ENCODE measurements at places on chromosomes 2 and 18. TPM values are rescaled to one million over a fixed set of nuclear protein-coding genes. Genes with fewer than 3 reads are reported as not detected.
A peak's percentile ranks its signal among the peaks of the same experiment; 100 is the strongest.

The HOXD9 gene
- 12.5 TPM for total RNA-seq

The GCG gene
- total RNA-seq = not detected

The VWA3B gene
- not detected for total RNA-seq

The PRKAG3 gene
- not detected for total RNA-seq

The EGR4 gene
- total RNA-seq = not detected

The NPPC gene
- not detected for total RNA-seq

The NEU4 gene
- total RNA-seq = 0.32 TPM

The RASGRP3 gene
- total RNA-seq = 12.7 TPM

The FAP gene
- total RNA-seq = 2.4 TPM

The STK39 gene
- 2.9 TPM for total RNA-seq

The EPB41L5 gene
- total RNA-seq = 17.2 TPM

The TGOLN2 gene
- 143 TPM for total RNA-seq

The LRATD1 gene
- 5.0 TPM for total RNA-seq

The TCF23 gene
- 0.35 TPM for total RNA-seq

- H3K36me3 ChIP-seq = no peaks in the 10 kb centered on the region
- no peak for DNase-seq
- no peak overlapping the region for H3K4me3 ChIP-seq
- H3K27ac ChIP-seq = no peak overlapping the region
- H3K4me1 ChIP-seq = peaks cover 9% of the 10 kb centered on the region
Measured at GRCh38 chr2:45607701-45608100, 3.4 kb downstream of the SRBD1 start.

DNA sequence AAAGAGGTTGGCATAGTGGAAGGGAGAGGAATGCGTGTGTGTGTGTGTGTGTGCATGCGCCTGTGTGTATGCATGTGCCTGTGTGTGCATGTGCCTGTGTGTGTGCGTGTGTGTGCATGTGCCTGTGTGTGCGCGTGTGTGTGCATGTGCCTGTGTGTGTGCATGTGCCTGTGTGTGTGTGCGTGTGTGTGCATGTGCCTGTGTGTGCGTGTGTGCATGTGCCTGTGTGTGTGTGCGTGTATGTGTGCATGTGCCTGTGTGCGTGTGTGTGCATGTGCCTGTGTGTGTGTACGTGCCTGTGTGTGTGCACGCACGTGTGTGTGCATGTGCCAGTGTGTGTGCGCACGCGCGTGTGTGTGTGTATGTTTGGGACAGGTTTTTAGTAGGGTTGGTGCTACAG, 205.1 kb downstream of the MEMO1 start:
- H3K4me3 ChIP-seq = no peak overlapping the region
- H3K36me3 ChIP-seq = no peaks in the 10 kb centered on the region
- H3K4me1 ChIP-seq = no peaks in the 10 kb centered on the region
- H3K27ac ChIP-seq = no peak overlapping the region
- no peaks in the 10 kb centered on the region for H3K27me3 ChIP-seq

- no peak overlapping the region for H3K27ac ChIP-seq
- no peak for DNase-seq
- no peaks in the 10 kb centered on the region for H3K36me3 ChIP-seq
- H3K4me1 ChIP-seq = no peaks in the 10 kb centered on the region
- no peaks in the 10 kb centered on the region for H3K27me3 ChIP-seq
- no peak overlapping the region for H3K4me3 ChIP-seq
Measured at GRCh38 chr2:137893145-137893544, 71.1 kb upstream of the HNMT start.

DNA sequence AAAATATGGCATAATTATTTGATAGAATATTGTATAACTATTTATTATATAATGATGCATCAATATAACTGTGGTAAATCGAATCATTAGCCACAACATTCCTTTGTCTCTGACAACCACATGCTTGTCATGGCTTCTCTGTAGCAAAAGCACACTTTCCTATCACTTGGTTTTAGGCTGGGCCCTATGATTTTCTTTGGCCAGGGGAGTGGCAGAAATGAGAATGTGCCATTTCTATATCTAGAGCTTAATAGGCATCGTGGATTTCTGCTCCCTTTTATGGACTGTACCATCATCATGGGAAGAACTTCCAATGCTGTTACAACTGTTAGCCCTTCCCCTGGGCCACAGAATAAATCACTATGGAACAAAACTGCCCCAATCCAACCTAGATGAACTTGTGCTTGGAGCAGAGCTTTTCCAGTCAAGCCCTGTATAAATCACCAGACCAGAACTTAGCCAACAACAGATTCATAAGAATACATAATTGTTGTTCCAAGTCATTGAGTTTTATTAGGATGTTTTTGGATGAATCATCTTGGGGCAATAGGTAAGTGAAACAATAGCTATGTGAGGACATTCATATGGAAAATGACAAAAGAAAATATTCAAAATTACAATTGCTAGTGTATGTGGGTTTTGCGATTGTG, 715.8 kb downstream of the ERBB4 start:
- no peaks in the 10 kb centered on the region for H3K36me3 ChIP-seq
- no peak overlapping the region for H3K27ac ChIP-seq
- no peaks in the 10 kb centered on the region for H3K27me3 ChIP-seq
- H3K4me3 ChIP-seq = no peak overlapping the region
- no peak for DNase-seq
- H3K4me1 ChIP-seq = no peaks in the 10 kb centered on the region

DNA sequence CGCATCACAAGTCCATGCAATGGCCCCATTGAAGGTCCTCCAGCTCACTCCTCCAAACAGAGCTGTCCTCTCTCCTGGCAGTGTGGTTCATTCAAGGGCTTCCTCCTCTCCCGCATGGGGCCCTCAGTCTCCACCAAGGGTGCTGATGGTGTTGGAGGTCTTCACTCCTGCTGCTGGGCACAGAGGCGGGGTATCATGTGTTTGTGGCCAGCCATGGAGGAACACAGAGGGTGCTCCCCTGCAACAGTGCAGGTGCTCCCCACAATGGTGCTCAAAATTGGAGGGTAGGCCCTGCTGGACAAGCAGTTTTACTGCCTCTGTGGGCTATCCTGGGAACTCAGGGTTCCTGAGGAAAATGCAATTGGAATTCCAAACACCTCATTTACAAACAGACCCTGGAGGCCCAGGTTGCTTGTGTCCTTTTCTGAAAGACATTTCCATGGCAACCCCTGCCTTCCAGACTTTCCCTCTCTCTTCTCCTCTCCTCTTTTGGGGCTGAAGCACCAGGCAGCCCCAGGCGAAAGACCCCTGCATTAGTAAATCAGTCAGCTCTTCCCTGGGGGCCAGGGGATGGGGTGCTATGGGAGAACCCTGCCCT, 256.0 kb downstream of the HAUS1 start:
- H3K36me3 ChIP-seq = no peaks in the 10 kb centered on the region
- H3K4me1 ChIP-seq = no peaks in the 10 kb centered on the region
- DNase-seq = no peak
- no peak overlapping the region for H3K4me3 ChIP-seq

- no peaks in the 10 kb centered on the region for H3K27me3 ChIP-seq
- H3K36me3 ChIP-seq = no peaks in the 10 kb centered on the region
- DNase-seq = no peak
- H3K4me1 ChIP-seq = no peaks in the 10 kb centered on the region
- H3K27ac ChIP-seq = no peak overlapping the region
Measured at GRCh38 chr2:165610591-165611029, 141.1 kb downstream of the CSRNP3 start.

DNA sequence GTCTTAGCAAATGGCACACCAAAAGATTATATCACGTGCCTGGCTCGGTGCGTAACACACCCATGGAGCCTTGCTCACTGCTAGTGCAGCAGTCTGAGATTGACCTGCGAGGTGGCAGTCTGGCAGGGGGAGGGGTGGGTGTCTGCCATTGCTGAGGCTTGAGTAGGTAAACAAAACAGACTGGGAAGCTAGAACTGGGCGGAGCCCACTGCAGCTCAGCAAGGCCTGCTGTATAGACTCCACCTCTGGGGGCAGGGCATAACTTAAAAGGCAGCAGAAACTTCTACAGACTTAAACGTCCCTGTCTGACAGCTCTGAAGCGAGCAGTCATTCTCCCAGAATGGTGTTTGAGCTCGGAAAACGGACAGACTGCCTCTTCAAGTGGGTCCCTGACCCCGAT, 55.9 kb upstream of the FSHR start:
- H3K27me3 ChIP-seq = no peaks in the 10 kb centered on the region
- no peak for DNase-seq
- H3K4me3 ChIP-seq = no peak overlapping the region

GRCh38 chr2:105489168-105489878, 90.5 kb upstream of the FHL2 start:
- no peak overlapping the region for H3K27ac ChIP-seq
- peak; percentile 29 for DNase-seq
- no peaks in the 10 kb centered on the region for H3K36me3 ChIP-seq
- H3K27me3 ChIP-seq = no peaks in the 10 kb centered on the region

DNA sequence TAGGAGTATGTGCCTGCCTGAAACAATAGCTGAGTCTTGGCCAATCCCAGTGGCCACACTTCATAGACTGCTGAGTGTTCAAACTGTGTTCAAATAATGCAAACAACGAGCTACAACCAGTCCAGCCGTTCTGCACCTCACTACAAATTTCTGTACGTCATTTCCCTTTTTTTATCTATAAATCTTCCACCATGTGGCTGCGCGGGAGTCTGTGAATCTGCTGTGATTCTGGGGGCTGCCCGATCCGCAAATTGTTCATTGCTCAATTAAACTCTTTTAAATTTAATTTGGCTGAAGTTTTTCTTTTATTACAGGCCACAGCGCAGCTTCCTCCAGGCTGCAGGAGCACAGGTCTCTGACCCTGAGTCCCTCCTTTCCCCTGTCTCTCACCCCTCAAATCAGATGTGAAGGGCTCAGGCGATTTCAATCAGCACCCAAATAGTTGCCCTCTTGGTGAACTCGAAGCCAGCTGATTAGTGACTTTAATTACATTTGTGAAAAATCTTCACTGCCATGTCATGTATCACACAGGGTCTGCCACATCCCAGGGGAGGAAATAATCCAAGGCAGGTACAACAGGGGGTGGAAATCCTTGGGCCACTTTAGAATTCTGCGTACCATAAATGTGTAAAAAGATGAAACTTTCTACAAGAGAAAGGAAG, 145.6 kb downstream of the NDUFA10 start:
- H3K4me3 ChIP-seq = no peak overlapping the region
- peak; percentile 1 for DNase-seq
- peaks cover 9% of the 10 kb centered on the region for H3K4me1 ChIP-seq
- no peaks in the 10 kb centered on the region for H3K36me3 ChIP-seq

DNA sequence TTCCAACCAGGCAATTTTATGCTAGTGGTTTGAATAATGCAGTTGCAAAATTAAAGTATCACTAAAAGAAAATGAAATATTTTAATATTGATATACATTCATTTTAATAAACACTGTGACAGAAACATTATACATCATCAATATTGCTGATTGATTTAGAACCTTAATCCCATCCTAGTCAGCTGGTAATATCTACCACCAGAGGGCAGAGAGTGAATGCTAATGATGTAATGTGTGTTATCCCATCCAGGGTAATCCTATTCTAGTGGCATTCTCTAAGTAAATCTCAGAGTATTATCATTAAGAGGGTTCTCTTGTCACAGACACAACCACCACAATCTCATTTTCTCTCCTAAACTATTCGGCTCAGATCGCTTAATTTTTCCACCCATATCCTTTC, 477.4 kb downstream of the CPS1 start:
- H3K36me3 ChIP-seq = no peaks in the 10 kb centered on the region
- H3K27ac ChIP-seq = no peak overlapping the region
- no peak overlapping the region for H3K4me3 ChIP-seq
- no peak for DNase-seq
- H3K4me1 ChIP-seq = no peaks in the 10 kb centered on the region

GRCh38 chr2:189347540-189347939, 93.7 kb upstream of the WDR75 start:
- DNase-seq = peak; percentile 75
- no peaks in the 10 kb centered on the region for H3K27me3 ChIP-seq
- H3K4me3 ChIP-seq = no peak overlapping the region
- H3K36me3 ChIP-seq = no peaks in the 10 kb centered on the region

DNA sequence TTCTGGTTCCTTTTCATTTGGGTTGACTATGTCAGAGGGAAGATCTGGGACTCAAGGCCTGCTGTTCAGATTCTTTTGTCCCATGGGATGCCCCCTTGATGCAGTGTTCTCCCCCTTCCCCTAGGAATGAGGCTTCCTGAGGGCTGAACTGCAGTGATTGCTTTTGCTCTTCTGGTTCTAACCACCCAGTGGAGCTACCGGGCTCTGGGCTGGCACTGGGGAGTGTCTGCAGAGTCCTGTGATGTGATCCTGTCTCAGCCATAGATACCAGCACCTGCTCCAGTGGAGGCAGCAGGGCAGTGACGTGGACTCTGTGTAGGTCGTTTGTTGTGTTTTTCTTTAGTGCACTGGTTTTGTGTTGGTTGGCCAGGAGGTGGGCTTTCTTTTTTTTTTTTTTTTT, 32.1 kb upstream of the RHOB start:
- H3K4me1 ChIP-seq = no peaks in the 10 kb centered on the region
- H3K36me3 ChIP-seq = no peaks in the 10 kb centered on the region
- no peak overlapping the region for H3K4me3 ChIP-seq
- H3K27me3 ChIP-seq = no peaks in the 10 kb centered on the region
- DNase-seq = no peak

- H3K27ac ChIP-seq = no peak overlapping the region
- no peaks in the 10 kb centered on the region for H3K27me3 ChIP-seq
- no peak overlapping the region for H3K4me3 ChIP-seq
- DNase-seq = no peak
- H3K4me1 ChIP-seq = peaks cover 7% of the 10 kb centered on the region
Measured at GRCh38 chr2:110153416-110153815, 37.8 kb upstream of the MALL start.

DNA sequence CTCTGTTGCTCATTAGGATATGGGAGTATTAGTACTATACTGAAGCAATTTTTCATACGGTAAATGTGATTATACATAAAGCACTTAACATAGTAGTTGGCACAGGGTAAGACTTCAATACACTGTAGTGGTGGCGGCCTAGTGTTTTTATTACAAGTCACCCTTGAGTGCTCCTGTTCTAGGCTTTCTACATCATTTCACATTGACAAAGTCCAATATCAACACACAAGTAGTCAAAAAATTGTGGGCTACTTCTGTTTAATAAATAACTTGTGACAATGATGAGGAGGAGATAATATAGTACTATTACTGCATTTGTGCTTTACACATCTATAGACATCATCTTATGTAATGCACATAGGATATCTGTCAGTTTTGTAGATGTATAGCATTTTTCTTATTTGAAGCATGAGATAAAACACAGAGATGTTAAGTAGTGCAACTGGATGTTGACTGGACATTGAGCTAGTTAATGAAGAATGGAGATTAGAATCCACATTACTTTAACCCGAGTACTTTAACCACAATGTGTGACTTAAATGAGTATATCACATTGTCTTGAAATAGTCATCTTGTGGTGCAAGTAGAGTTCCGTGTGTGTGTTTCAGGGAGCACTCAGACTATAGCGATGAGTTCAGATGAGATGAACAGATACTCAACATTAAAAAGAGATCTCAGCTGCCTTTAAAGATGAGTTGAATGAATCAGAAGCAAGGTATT, 134.8 kb downstream of the ZNF385B start:
- H3K4me1 ChIP-seq = no peaks in the 10 kb centered on the region
- DNase-seq = no peak
- H3K27me3 ChIP-seq = no peaks in the 10 kb centered on the region

DNA sequence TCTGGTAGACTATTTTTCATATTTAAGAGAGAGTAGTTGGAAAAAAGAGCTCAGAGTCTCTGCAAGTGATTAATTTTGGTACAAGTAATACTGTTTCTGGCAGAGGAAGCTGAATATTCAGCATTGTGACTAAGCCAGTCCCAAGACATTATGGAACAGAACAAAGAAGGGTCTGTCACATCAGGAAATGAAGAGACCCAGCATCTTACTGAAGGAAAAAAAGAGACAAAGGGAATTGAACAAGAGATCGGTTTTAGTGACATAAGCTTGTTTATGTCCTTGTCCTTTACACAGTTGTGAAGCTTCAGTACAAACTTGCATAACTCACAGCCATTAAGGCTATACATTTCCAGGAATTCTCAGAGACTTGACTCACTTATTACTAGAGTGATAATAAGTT, 568.5 kb upstream of the SLC8A1 start:
- H3K4me1 ChIP-seq = no peaks in the 10 kb centered on the region
- no peaks in the 10 kb centered on the region for H3K36me3 ChIP-seq
- no peak overlapping the region for H3K27ac ChIP-seq
- DNase-seq = no peak
